ENCODE measurements at places on chromosomes 4 and X.

DNA sequence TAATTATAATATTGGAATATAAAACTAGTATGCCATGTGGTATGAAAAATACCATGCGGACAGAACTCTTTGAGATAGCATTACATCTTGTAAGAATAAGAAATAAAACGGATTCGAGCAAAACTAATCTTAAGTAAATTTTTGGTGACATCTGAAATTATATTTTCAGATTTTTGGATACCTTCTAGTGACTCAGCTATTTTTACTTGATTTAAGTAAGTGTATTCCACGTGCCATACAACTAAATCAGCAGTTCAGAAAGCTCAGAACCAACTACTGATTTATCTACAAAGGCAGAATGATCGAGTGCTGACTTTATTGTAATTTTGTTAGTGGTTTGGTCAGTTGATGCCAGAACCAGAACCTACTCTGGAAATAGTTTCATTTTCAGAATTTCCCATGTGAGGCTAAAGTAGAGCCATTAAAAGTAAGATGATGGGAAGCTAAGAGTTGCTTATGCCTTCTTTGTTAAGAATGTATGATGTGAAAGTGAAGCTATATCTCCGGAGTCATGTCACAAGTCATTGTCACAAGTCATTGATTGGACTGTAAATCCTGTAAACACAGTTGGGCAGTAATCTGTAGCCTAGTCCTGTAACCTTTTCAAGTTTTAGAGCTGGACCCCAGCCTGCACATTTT, 4.0 kb downstream of the ING2 start:
- DNase-seq, result no peak

DNA sequence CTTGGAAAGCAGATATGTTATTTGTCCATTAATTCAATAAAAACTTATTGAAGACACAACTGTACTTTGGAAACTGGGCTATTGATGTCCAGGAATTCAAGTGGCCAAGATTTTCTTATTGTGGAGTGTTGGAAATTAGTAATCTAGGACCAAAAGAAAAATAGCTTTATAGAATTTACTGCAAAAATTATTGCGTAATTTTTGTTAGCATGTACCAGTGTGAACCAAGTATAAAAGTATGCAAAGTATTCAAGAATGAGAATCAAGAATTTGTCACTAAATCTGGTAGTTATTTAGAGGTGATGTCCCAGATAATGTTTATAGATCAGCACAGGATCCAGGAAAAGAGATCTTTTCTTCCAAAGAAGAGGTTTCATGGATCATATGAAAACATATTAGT, 468.9 kb upstream of the CTSO start:
- no peak for DNase-seq

DNA sequence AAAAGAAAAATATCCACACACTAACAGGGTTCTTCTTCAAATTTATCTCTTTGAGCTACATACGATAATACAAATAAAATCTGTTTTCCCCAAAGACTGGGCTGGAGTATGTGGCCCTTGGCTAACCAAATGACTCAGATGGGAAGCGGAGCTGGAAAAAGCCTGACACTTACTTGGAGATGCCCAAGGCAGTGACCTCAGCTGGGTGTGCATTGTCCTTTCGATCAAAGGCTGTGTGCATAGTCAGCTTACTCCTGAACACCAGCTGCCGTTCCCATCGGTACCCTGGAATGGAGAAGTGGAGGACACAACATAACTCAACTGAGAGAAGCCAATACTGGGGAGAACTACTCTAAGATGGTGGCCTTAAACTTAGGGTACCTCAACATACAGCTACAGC, 95.1 kb downstream of the CDS1 start:
- DNase-seq, result no peak

DNA sequence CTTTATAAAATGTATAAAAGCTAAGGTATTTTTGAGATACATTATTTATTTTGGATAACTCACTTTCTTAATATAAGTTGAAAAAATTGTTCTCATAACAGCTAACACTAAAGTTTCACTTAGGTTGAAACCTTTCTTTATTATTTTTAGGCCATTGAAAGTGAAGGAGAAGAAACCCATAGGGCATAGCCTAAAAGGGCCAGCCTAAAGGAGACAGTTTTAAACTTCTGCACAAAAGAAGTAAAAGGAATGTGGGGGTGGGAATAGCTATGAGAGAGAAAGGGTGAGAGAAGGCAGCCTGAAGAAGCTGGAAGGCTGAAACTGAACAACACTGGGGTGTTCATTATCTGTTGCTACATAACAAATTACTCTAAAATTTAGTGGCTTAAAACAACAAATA, 57.6 kb upstream of the RAPGEF2 start:
- DNase-seq, result no peak

GRCh38 chrX:96776966-96777365, 92.3 kb downstream of the DIAPH2 start:
- no peak for DNase-seq

- no peak for DNase-seq
These were observed 8.1 kb downstream of the HGFAC start for GRCh38 chr4:3449574-3450534.

GRCh38 chr4:26991057-26991456, 130.4 kb downstream of the STIM2 start:
- no peak for DNase-seq

DNA sequence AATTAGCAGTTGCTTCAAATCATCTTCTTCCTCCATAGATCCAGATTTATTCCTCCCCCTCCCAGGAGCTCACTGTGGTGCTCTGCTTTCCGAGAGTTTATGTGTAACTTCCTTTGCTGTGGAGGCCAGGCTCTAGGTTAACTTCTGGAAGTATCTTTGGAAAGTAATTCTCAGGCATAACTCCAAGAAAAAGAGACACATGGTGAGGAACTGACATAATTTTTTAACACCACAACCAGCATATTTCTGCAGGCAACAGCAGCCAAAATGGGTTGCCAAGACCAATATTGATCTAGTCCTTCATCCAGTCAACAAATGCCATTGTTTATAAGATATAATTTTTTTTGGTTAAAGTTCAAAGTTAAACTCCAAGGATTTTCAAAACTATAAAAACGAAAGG, 114.5 kb upstream of the RBPJ start:
- DNase-seq, result no peak

- DNase-seq, result no peak
These were observed 73.1 kb upstream of the EPGN start for GRCh38 chr4:74235135-74235534.

DNA sequence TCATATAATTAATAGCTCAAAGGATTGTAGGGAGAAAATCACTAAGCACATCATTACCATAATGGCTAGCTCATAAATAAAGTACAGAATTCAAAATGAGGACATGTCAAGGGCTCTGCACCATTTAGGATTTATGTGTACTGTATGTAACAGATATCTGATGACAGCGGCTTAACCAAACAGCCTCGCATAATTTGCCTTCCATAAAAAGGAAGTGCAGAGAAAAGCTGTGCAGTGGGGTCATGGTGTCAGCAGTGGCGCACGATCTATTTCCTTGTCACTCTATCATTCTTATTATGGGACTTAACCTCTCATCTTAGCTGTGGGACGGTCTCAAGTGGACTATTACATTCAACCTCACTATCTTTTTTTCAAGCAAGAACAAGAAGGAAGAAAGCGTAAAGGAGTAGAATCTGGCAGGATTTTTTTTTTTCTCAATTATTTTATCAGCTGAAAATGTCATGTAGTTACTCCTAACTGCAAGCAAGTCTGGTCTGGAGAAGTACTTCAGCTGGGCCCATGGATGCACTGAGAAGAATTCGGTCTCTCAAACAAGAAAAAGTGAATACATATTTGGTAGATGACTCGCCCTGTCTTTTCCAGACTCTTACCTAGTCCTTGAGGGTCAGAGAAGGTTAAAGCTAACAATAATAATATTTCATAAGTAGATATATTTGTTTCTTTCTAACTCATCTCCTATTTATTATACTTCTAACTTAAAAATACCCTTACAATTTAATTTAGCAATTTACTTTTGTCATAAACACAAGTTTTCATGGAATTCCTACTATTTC, 94.6 kb downstream of the COX18 start:
- no peak for DNase-seq

DNA sequence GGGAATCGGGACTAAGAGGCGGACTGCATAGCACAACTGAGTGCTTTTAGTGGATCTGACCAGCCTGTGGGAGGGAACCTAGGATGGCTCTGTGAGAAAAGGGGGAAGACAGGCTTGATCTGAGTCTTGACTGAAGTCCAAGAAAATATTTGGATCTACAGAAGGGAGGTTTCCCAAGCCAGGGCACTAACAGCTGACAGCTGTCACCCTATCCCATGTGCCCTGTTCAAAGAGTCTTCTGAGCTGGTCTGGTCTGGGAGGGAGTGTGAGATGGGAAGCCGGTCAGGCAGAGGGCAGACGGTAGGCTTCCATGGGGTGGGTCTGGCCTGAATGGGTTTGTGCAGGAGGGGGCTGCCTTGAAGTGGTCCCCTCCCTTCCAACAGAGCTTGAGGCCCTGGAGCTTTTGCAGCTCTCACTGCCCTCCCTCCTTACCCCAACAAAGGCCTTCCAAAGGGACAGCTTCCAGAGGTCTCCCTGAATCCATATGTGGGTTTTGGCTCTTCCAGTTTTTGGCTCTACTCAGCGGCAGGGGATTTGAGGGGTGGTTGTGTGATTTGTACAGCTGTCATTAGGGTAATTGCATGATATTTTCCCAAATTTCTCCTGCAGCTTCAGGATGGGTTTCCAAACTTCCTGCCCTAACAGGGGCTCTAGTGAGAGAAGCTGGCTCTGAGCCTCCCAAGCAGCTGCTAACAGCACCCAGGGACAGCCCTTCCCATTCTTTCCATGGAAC, 643.7 kb downstream of the BCOR start:
- no peak for DNase-seq

DNA sequence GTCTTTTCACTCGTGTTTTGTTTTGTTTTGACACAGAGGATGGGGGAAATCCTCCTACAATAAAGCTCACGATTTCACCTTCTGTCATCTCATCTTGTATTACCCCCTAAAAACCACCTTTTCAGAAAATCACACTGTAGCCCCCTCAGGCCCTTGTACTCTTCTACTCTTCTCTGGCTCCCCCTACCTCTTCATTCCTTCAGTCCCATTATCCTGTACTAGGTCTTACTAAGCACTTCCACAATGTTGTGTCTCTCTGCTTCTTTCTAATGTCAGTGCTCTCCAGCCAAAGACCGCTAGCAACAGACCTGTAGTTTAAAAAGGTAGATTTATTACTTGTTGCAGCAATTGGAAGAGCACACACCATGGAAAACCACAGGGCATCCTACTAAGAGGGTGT, 30.0 kb upstream of the RNF128 start:
- DNase-seq, result no peak

GRCh38 chr4:131348263-131348662, 1800.8 kb upstream of the PCDH10 start:
- DNase-seq, result no peak

DNA sequence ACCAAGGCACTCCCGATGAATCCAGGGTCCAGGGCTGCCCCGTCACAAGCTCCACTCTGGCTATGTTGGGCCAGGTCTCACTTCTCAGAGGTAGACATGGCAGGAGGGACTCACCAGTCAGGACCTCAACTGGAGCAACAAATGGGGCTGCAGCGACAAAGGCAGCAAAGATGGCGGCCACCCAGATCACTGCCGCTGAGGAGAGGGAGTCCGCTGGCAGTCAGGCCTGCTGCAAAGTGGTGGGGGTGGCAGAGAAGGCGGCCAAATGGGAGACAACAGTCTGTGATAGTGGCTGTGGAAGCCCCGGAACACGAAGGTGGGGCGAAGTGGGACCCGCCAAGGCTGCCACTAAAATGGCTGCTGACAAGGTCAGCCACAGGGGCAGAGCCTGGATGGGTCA, 143.3 kb upstream of the RADX start:
- DNase-seq, result no peak

DNA sequence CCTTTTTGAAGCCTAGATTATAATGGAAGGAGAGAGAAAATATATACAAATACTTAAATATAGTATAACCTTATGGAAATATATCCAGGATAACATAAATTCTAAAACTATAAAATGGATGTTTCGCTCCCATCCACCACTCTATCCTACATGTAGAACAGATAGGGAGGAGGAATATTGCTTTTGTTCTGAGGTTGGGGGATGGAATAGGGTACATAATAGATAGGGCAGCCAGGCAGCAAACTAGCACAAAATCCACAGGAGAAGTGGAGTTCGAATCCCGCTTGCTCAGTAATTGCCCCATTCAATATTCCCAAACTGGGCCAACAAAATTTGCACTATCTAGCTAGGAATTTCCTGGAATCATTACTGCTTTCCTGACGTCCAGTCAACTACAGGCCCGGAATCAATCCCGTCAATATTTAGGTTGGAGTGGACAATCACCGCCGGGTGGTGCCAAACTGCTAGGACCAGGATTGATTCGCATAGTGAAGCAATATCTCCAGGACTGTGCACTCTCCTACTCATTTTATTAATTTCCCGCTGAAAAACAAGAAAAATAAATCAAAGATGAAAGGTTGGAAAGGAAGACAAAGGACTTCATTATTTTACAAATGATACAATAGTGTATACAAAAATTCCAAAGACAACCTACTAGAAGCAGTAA, 40.4 kb upstream of the PAPSS1 start:
- DNase-seq, result no peak

DNA sequence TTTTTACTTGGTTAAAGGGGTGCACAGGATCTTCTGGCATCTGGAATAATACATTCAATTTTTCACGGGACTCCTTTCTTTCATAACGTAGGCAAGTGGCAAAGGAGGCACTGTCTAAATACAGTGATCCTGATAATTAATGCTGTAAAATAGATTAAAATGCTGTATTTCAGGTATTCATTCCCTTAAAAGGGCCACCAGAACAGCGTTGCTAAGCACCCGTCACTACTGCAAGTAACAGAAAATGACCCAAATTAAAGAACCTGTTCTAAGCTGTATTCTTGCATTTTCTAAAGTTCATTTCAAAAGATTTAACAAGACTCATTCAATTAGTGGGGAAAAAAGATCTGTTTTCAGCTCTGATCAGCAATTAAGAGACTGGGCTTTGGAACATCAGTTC, 208.2 kb downstream of the TENM3 start:
- DNase-seq, result no peak

DNA sequence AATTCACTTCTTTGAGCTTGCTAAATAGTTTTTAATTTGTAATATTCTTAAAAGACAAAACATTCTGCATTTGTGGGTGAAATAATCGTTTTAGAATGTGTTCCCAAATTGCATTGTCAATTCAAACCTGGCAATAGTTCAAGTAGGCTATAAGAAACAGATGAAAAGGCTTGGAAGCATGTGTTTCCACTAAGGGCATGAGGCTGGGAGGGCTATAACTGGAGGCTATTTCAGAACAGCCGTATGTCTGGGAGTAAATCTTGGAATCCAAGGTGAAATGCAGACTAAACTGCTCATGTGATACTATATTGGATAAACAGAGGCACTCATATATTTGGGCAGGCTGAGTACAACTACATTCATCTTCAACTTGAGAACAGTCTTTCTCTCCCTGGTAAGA, 117.4 kb upstream of the GRPR start:
- DNase-seq, result no peak

- DNase-seq, result no peak
These were observed 1392.0 kb downstream of the TECRL start for GRCh38 chr4:63017300-63017699.

- no peak for DNase-seq
These were observed 57.0 kb upstream of the PGM2 start for GRCh38 chr4:37769391-37769989.

- DNase-seq, result no peak
These were observed 296.0 kb upstream of the SFRP2 start for GRCh38 chr4:154084864-154085263.
